Trophoblast cell (in vitro differentiated cells and primary cell): ENCODE measurements at places on chromosomes 6 and 20.

- DNase-seq: no peak
These were observed 597.5 kb downstream of the TBC1D32 start for GRCh38 chr6:120736740-120737139.

DNA sequence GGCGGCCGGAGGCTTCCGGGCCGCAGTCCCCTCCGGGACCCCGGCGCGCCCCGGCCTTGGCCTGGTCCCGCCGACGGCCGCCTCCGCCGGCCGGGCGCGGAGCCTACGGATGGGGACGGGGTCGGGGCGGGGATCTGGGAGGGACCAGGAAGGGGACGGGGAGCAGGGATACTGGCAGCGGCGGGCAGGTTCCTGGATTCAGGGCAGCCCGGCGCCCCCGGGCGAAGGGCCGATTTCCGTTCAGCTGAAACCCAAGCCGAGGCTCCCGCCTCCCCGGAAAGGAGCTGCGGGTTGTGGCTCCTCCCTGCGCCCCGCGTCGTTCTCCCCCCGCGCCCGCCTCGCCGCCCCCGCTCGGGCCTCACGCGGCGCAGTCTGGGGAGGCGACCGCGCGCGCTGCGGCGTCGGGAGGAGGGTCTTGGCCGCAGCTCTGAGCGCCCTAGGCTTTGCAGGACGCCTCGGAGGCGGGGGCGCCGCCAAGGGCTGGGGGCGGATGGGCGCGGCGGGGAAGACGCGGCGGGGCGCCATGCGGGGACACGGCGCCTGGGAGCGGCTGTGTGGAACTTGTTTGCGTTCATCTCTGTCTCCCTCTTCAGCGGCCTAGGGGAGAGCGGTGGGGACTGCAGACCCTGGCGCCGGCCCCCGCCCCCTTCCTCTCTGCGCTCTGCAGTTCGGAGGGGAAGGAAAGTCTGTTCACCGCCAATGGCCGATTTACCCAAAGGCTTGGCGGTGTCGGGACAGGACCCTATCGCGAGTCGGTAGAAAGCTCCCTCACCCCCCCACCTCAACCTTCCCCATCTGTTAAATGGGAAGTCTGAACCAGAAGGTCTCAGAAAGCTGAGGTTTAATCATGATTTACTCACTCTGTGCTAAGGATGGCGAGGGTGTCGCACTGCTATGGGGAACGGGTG, 22.7 kb upstream of the TMEM181 start:
- no peak for DNase-seq

DNA sequence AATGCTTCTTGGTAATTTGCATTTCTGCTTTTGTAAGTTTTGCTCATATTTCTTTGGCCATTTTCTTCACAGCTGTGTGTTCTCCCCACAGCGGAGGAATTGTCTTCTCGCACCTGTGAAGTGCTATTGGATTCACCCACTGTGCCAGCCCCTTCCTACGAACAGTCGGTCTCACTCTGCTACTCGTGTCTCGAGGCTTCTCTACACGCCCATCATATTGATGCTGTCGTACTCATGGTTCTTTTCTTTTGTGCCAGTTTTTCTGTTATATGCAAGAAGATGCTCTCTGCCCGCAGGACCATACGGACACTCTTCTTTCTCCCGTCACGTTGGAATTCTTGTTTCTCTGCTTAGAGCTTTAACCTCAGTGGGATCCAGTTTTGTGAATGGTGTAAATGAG, 200.3 kb downstream of the DLL1 start:
- DNase-seq: no peak

DNA sequence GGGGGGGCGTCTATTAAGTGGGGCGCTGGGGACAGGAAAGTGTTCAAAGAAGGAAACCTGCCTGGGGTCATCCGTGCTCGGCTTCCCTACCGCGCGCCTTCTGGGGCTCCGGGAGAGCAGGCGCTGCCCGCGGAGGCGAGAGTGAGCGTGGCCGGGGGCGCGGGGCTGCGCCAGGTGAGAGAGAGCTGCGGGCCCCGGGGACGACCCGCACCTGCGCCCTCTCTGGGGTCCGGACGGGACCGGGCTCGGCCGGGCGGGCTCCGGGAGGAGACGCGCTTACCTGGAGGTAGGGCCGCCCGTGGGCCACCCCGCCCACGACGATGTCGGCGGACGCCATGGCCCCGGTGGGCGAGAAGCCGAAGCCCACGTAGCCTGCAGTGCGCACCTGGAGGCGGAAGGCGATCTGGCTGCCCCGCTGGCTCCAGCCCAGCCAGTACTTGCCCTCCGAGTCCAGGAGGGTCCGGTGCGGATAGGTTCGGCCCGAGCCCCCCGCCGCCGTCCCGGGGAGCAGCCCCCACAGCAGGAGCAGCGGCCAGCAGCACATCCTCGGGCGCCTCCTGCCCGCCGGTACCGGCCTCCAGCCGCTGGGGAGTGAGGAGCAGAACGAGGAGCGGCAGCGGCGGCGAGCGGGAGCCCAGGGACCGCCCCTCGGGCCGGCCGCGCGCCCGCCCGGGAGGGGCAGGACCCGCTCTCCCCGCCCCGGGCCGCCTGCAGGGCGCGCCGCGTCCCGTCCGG, at the start of gene MOXD1:
MOXD1 (minus strand) TSS at position 593 of the 735 bp plus-strand sequence; CDS start at position 544, 49 bp downstream.
- peak; percentile 19 for DNase-seq

GRCh38 chr6:104940238-104940892, 16.5 kb upstream of the LIN28B start:
- peak; percentile 69 for DNase-seq

GRCh38 chr6:137743493-137743892, 123.6 kb upstream of the TNFAIP3 start:
- DNase-seq: peak; percentile 48

GRCh38 chr6:146697921-146698320, 99.1 kb downstream of the ADGB start:
- DNase-seq: no peak

GRCh38 chr6:33895296-33895695, 91.5 kb upstream of the MLN start:
- no peak for DNase-seq

GRCh38 chr20:23222531-23223200, 127.9 kb upstream of the NXT1 start:
- DNase-seq: no peak

GRCh38 chr6:89311853-89312531, 3.1 kb downstream of the GABRR2 start:
- DNase-seq: peak; percentile 22

DNA sequence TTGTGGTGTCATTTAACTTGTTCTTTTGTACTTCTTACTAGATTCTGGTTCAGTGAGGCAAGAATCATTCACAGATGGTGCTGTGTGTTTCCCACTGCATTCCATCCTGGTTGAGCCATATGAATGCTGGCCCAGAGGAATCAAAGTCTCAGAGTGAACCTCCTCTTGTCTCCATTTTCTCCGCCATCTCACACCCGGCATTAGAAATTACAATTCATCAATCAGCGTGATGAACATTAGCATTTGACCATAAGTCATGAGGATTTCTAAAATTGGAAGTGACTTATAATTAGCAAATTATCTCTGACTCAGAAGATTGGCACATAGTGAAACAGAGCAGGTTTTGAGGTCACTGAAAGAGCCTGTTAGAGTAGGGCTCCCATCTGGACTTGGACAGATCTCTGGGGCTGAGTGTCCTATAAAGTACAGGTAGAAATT, 25.2 kb downstream of the TNFAIP3 start:
- peak; percentile 29 for DNase-seq

DNA sequence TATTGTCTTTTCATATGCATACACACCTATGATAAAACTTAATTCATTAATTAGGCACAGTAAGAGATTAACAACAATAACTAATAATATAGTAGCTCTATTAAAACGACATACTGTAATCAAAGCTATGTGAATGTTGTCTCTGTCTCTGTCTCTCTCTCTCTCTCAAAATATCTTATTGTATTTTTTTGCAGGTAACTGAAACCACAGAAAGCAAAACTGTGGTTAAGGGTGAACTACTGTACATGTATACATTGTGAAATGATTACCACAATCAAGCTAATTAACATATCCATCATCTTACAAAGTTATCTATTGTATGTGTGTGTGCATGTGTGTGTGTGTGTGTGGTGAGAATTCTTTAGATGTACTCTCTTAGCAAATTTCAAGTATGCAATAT, 242.0 kb upstream of the RSPO3 start:
- no peak for DNase-seq

DNA sequence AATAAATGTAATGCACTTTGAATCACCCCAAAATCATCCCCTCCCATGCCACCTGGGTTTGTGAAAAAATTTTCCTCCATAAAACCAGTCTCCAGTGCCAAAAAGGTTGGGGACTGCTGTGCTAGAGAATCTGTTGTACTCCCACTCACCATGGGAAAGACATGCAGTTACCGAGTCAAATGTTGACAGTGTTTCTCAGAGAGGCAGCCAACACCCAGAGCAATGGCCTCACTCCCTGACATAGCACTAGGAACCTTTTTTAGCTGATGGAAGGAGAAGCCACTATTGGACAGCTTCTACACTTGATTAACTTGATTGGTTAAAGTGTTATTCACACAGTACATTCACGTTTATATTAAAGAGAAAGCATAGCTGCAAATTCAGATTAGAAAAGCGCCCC, 59.8 kb upstream of the MANEA start:
- DNase-seq: no peak

GRCh38 chr6:144215402-144215931, 65.2 kb downstream of the STX11 start:
- DNase-seq: peak; percentile 28

DNA sequence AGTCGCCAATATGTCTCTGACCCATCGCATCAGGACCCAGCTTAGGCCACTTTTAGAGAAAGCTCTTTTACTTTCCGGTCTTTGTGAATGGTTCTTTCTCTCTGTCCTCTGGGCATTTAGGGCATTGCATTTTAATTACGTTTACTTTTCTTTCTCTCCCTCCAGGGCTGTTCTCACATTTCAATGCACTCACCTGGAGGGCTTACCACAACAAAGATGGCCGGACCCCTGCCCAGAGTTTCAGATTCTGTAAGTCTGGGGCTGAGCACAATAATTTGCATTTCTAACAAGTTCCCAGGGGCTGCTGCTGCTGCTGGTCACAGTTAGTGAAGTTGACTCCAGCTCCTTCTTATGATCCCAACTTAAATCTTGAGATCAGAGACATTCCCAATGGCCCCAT, 3.0 kb downstream of the ANKRD66 start:
- DNase-seq: no peak

GRCh38 chr6:40672087-40672486, 84.9 kb upstream of the LRFN2 start:
- DNase-seq: no peak
